ENCODE measurements at places on chromosomes 3 and 15. TPM values are rescaled to one million over a fixed set of nuclear protein-coding genes. Genes with fewer than 3 reads are reported as not detected.

DNA sequence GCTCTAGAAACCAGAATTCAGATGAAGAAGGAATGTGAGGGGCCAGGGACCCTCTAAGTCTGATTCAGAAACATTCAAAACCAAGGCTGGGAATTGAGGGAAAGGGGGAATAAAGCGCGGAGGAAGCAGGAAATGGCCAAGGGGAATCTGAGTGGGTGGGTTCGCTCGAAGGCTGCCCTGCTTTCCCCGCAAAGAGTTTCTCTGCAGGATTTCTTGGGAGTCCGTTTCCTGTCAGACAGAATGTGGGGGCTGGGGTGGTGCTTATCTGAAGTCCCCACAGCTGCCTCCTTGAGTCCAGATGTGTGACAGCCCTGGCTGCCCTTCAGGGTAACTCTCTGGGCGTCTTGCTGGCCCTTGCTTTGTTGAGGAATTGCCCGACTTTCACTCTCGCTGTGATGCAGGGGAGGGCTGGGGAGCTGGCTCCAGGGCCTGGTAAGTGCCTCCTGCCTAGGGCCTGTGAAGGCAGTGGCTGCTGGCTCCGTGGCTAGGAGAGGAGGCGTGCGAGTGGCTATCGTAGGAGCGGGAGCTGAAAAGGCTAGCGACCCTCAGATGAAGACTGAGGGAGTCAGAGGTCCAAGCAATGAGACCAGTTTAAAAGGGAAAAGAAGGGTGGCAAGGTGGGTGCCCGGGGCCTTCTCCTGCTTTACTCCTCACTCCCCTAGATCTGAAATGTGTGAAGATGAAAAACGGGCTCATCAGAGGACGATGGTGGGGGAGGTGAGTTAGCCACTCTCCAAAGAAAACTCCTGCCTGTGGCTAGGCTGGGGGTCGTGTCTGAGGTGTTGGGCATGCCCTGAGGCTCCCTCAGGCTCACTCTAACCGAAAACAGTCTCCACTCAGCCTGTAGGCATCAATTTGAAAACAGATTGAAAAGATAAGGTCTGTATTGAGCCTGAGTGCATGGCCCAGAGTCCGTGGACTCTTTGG is 143.9 kb upstream of the UMPS start:
- peaks cover 11% of the 10 kb centered on the region for H3K4me1 ChIP-seq
- no peaks in the 10 kb centered on the region for H3K36me3 ChIP-seq
- no peaks in the 10 kb centered on the region for H3K27me3 ChIP-seq
- no peak overlapping the region for H3K4me3 ChIP-seq
- no peak for DNase-seq

GRCh38 chr3:153090973-153091372 is 71.1 kb upstream of the RAP2B start:
- no peak overlapping the region for H3K4me3 ChIP-seq
- H3K27me3 ChIP-seq: no peaks in the 10 kb centered on the region
- H3K27ac ChIP-seq: no peak overlapping the region
- H3K4me1 ChIP-seq: no peaks in the 10 kb centered on the region

- H3K27me3 ChIP-seq: no peaks in the 10 kb centered on the region
- H3K27ac ChIP-seq: no peak overlapping the region
- H3K36me3 ChIP-seq: no peaks in the 10 kb centered on the region
- DNase-seq: no peak
Observed at GRCh38 chr3:77038468-77038929, 1.4 kb upstream of the ROBO2 start.

DNA sequence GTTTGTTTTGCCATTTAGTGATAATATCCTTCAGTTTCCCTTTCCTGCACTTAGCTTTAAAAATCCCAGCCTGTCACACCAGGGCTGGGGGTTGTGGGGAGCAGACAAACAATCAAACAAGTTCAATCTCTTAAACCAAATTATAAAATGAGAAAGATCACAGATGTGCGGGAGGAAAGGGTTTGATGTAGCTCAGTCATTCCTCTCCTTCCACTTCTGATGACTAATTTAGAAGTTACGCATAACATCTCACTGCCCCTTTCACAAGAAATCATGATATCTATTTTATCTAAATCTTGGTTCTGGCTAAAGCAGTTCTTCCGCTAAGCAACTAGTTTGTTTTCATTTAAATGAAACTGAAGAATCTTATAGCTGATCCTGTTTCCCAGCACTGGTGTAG is 34.1 kb upstream of the ATG7 start:
- no peak for DNase-seq
- no peaks in the 10 kb centered on the region for H3K27me3 ChIP-seq
- H3K4me3 ChIP-seq: no peak overlapping the region
- peaks cover 3% of the 10 kb centered on the region for H3K36me3 ChIP-seq
- H3K27ac ChIP-seq: no peak overlapping the region

DNA sequence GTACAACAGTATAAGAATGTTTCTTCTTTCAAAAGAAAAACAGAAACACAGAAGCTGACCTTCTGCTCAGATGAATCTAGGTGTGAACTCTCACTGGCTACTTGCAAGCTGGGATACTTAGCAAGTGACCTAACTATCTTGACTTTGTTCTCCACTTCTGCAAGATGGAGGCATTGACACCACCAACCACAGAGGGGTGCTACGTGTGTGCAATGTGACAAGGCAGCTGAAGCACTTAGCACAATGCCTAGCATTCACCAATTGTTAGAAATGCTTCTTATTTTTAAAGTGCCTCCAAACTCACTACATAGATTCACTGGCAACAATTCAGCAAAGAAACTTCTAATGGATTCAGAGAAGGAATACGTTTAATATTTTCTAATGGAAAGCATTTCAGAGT is 331.4 kb upstream of the WNT5A start:
- H3K27ac ChIP-seq: no peak overlapping the region
- H3K4me3 ChIP-seq: no peak overlapping the region
- H3K4me1 ChIP-seq: no peaks in the 10 kb centered on the region
- H3K36me3 ChIP-seq: no peaks in the 10 kb centered on the region

- H3K27me3 ChIP-seq: no peaks in the 10 kb centered on the region
- no peak overlapping the region for H3K27ac ChIP-seq
- H3K36me3 ChIP-seq: no peaks in the 10 kb centered on the region
- no peak for DNase-seq
- H3K4me3 ChIP-seq: no peak overlapping the region
Observed at GRCh38 chr3:57464011-57464410, 80.1 kb downstream of the DNAH12 start.

- DNase-seq: no peak
- peak overlapping the region; percentile 25 for H3K27ac ChIP-seq
Observed at GRCh38 chr3:24354230-24354629, 140.4 kb downstream of the THRB start.

GRCh38 chr3:162776148-162776547 is 1279.5 kb downstream of the OTOL1 start:
- DNase-seq: no peak
- H3K36me3 ChIP-seq: no peaks in the 10 kb centered on the region
- no peak overlapping the region for H3K4me3 ChIP-seq
- H3K4me1 ChIP-seq: no peaks in the 10 kb centered on the region

GRCh38 chr15:53511175-53511574 is 248.3 kb downstream of the WDR72 start:
- no peak for DNase-seq
- H3K27ac ChIP-seq: no peak overlapping the region
- no peaks in the 10 kb centered on the region for H3K4me1 ChIP-seq
- H3K4me3 ChIP-seq: no peak overlapping the region
- H3K27me3 ChIP-seq: no peaks in the 10 kb centered on the region

ZDHHC19 gene
- total RNA-seq: not detected

- no peaks in the 10 kb centered on the region for H3K36me3 ChIP-seq
- no peak overlapping the region for H3K27ac ChIP-seq
- no peaks in the 10 kb centered on the region for H3K27me3 ChIP-seq
- no peaks in the 10 kb centered on the region for H3K4me1 ChIP-seq
Observed at GRCh38 chr15:38391191-38391590, 62.7 kb upstream of the FAM98B start.

GRCh38 chr3:187746442-187747281 is 1.4 kb upstream of the BCL6 start:
- peaks cover 33% of the 10 kb centered on the region for H3K4me1 ChIP-seq
- H3K27me3 ChIP-seq: no peaks in the 10 kb centered on the region
- DNase-seq: no peak
- H3K27ac ChIP-seq: peak overlapping the region; percentile 100
- no peaks in the 10 kb centered on the region for H3K36me3 ChIP-seq

DNA sequence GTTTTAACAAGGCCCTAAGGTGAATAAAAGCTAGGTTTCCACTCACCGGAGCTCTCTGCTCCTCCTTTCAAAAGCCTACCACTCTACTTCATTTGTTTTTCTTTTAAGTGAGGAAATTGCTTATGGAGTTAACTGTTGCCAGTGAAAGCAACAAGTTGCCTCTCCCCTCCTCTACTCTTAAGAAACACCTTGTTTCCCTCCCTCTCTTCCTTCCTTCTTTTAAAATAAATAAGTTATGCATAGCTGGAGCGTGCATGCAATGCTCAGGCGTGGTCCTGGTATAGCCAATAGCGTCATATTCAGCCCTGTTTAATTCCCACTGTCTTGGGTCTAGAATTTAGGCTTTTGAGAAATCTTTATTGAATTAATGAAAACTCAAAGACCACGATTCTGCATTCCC is 101.1 kb upstream of the IGF1R start:
- H3K36me3 ChIP-seq: no peaks in the 10 kb centered on the region
- H3K27me3 ChIP-seq: no peaks in the 10 kb centered on the region
- peaks cover 17% of the 10 kb centered on the region for H3K4me1 ChIP-seq
- DNase-seq: no peak

DNA sequence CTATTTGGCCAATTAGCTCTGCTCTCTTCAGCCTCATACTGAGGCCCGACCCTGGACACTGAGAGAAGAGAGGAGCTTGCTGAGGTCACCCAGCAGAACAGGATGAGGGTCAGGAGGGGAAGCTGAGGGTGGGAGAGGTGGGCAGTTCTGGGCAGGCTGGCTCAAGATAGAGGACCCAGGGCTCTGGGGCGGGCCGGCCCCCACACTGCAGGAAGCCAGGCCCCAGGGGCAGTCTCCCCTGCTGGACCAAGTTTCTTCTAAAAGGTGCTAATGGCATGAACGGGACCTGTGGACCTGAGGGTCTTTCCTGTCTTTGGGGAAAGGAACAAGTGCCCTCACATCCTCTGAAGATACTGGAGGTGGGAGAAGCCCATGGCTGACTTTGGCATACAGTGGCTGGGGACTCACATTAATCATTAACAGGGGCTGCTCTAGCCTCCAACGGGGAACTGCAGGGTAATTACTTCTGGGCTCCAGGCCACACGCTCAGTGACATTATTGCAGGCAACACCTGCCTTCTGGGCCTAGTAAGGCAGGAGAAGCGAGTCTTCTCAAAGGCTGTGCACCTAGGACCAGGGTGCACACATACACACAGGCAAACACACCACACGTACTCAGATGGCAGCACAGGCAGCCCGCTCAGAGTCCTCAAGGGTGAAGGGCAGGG is 10.6 kb downstream of the HCN4 start:
- H3K4me3 ChIP-seq: no peak overlapping the region
- no peak for DNase-seq
- no peaks in the 10 kb centered on the region for H3K27me3 ChIP-seq
- H3K27ac ChIP-seq: no peak overlapping the region

Measured in thoracic aorta (tissue), 2 donors.